A549 treated with DMSO at 1 μM for 4 hours (cell line): ENCODE measurements at places on chromosomes 3 and 15. TPM values are rescaled to one million over a fixed set of nuclear protein-coding genes. Genes with fewer than 3 reads are reported as not detected.

SGO1 gene
- total RNA-seq, result 14.9 to 18.5 TPM (median 17.6 TPM) in 5 replicates

STAC gene
- 1.8 to 3.1 TPM (median 2.8 TPM) in 5 replicates for total RNA-seq

ZNF385D gene
- total RNA-seq, result not detected in 5 replicates

CYP19A1 gene
- total RNA-seq, result 0.06 to 0.25 TPM (median 0.10 TPM) in 4 of 5 replicates, not detected in the other

EPB42 gene
- not detected in 5 replicates for total RNA-seq

PDIA3 gene
- 269 to 374 TPM (median 348 TPM) in 5 replicates for total RNA-seq

CHRNA3 gene
- total RNA-seq, result 0.29 to 1.4 TPM (median 0.48 TPM) in 5 replicates

TRPM1 gene
- not detected in 5 replicates for total RNA-seq

ACAD9 gene
- total RNA-seq, result 24.0 to 27.1 TPM (median 24.7 TPM) in 5 replicates

NMB gene
- 14.1 to 23.7 TPM (median 23.5 TPM) in 5 replicates for total RNA-seq

CYP1A2 gene
- not detected in 5 replicates for total RNA-seq

POTEB gene
- total RNA-seq, result not detected in 5 replicates

SNX22 gene
- total RNA-seq, result 0.62 to 1.5 TPM (median 1.1 TPM) in 5 replicates

CYP11A1 gene
- not detected in 5 replicates for total RNA-seq

SERPINI2 gene
- not detected in 5 replicates for total RNA-seq

ARHGAP11A gene
- total RNA-seq, result 66.2 to 98.2 TPM (median 90.5 TPM) in 5 replicates

LMLN gene
- 1.9 to 2.7 TPM (median 2.6 TPM) in 5 replicates for total RNA-seq

CNTN6 gene
- not detected in 5 replicates for total RNA-seq

PLA2G4E gene
- total RNA-seq, result not detected in 5 replicates

GADL1 gene
- not detected in 5 replicates for total RNA-seq

CAPN3 gene
- 0.21 to 0.95 TPM (median 0.23 TPM) in 5 replicates for total RNA-seq

AHSG gene
- total RNA-seq, result 0.08 TPM in 1 of 5 replicates, not detected in the others

MAP1A gene
- total RNA-seq, result 0.75 to 0.99 TPM (median 0.84 TPM) in 5 replicates

HOMER2 gene
- total RNA-seq, result 11.7 to 15.1 TPM (median 13.7 TPM) in 5 replicates

TGM4 gene
- 0.05 to 0.09 TPM (median 0.07 TPM) in 3 of 5 replicates, not detected in the others for total RNA-seq

GRIP2 gene
- total RNA-seq, result 1.00 to 2.3 TPM (median 1.9 TPM) in 5 replicates

ZNF148 gene
- 9.0 to 13.7 TPM (median 10.9 TPM) in 5 replicates for total RNA-seq

SST gene
- not detected in 5 replicates for total RNA-seq

LRRC57 gene
- 9.9 to 14.0 TPM (median 12.4 TPM) in 5 replicates for total RNA-seq

IQCH gene
- 0.95 to 3.0 TPM (median 1.9 TPM) in 5 replicates for total RNA-seq

CCDC191 gene
- 1.4 to 2.2 TPM (median 2.2 TPM) in 5 replicates for total RNA-seq

MEGF11 gene
- total RNA-seq, result 0.11 to 0.74 TPM (median 0.49 TPM) in 5 replicates

RLBP1 gene
- not detected in 5 replicates for total RNA-seq

FBXO40 gene
- total RNA-seq, result not detected in 5 replicates

IGF1R gene
- 51.3 to 77.6 TPM (median 70.0 TPM) in 5 replicates for total RNA-seq
